ENCODE measurements at places on chromosomes 3 and 15.

- no peak for DNase-seq
Measured at GRCh38 chr15:46543626-46544025, 908.8 kb downstream of the SQOR start.

- no peak for DNase-seq
Measured at GRCh38 chr15:88006146-88006545, 250.4 kb downstream of the NTRK3 start.

DNA sequence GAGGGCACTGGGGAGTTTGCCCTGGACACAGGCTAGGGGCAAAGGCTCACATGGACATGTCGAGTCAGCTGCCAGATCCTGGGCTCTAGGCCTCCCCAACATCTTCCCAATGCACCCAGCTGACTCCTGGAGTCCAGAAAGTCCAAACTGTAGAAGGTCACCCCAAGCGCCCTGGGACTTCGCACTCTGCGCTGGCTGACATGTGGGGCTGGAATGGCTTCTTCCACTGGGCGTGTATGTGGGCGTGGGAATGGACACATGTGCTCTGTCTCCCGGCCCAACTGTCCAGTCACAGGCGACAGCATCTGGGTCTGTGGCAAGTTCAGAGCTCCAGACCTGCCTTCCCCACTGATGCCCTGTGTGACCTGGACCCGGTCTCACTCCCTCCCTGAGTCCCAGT lies 13.2 kb upstream of the FURIN start:
- no peak for DNase-seq

DNA sequence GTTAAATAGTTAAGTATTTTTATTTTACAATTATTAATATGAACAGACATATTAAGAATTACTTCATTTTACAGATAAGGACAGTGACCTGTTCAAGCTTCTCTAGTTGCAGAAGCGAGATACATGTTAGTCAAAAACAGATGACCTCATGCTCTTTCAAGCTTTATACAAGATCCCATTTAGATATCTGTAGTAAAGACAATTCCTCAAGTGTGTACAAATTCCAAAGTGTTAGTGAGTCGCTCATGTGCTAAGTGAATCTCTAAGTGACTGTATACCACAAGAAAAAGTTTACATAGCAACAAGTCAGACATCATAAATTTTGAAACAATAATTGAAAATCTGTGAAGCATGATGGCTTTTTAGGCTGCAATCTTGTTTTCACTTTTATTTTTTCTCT lies 293.8 kb downstream of the ROBO1 start:
- no peak for DNase-seq

DNA sequence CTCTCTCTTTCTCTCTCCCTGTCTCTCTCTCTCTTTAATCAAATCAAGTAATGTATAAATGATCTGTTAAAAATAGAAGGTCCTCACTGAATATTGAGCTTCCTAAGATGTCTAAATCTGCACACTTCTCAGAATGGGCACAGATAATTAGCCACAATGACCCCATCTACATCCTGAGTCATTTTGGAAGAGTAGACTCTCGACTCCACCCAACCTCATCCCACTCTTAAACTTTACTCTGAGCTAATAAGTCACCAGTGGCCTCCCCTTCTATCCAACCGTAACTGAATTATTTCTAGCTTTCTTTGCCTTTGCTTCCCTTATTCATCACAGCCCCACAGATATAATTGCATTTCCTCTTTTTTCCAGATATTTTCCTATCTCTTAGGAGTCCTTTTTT lies 326.5 kb upstream of the ZNF717 start:
- no peak for DNase-seq

GRCh38 chr3:31105438-31106077 lies 211.1 kb upstream of the GADL1 start:
- no peak for DNase-seq

- DNase-seq, result no peak
Measured at GRCh38 chr3:100761211-100761942, 52.1 kb downstream of the TFG start.

DNA sequence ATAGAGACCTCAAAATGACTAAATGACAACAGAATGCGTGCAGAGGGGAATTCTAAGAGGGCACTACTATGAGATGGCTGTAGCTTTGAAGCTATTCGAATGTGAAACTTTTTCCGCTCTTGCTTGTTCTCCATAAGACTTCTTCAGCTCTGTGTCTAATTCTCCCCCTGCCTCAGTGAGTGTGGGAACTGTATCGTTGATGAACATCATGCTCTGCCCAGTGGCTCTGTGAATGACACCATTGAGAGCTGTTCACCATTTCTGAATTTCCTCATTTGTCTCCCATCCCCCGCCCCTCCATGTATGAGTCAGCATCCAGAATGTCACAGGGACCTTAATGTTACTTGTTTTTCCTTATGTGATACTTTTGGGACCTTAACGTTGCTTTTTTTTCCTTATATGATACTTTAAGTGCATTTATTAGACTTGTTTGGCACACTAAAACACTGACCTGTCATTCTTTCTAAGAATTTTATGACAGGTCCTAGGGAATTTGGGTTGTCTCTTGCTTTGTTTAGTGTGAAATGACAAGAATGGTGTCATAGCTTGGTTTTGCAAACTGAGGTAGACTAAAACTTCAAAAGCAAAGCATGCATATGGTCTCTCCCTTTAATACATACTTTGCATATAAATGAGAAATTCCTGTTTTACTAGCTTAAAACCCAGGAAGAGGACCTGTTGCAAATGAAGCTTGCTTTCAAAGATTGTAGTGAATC lies 99.6 kb downstream of the FNDC3B start:
- no peak for DNase-seq

DNA sequence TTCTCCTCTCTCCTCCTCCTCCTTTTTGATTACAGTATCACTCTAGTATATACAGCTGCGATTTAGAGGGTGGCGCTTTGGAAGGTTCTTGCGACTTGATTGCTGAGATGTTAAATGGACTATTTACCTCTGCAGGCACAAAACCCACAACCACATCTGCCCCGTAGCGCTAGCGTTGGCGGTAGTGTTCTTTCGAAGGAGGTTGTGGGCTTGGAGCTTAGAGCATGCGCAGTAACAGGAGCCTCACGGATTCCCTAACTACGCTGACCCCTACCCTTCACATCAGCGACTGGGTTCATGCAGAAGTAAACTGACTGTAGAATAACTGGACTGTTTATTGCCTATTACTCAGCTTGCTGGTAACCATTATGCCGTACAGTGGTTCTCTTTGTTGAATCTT lies 58.0 kb downstream of the CGGBP1 start:
- no peak for DNase-seq

DNA sequence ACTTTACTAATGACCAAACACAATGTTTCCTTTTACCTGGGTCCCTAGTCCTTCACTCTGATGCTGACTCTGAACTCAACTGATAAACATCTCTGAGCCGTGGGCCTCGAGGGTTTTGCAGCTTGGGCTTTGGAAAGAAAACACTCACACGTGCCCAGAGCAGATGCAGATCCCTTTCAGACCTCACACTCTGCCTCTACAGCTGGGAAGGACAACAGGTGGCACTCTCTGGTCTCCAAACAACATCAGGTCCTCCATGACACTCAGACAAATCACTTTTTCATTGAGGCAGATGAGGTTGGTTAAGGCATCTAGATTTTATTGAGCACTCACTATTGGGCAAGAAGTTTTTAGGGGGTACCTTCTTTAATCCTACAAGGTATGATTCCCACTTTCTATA lies 64.7 kb upstream of the NTRK3 start:
- DNase-seq, result no peak

- DNase-seq, result no peak
Measured at GRCh38 chr15:73325191-73325861, 43.4 kb downstream of the HCN4 start.

DNA sequence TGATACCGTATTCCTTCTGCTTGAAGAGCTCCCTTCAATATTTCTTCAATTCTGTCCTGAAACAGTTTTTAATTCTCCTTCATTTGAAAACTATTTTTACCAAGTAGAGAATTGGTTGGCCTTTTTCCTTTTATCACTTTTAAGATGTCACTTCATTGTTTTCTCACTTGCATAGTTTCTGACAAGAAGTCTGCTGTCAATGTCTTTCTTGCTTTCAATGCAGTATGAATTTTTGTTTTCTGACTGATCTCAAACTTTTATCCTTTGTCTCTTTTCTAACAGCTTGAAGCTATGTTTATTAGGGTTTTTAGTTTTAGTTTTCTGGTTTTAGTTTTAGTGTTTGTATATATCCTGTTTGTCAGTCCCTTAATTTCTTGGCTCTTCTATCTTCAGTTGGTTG lies 364.8 kb upstream of the TPRG1 start:
- DNase-seq, result no peak

DNA sequence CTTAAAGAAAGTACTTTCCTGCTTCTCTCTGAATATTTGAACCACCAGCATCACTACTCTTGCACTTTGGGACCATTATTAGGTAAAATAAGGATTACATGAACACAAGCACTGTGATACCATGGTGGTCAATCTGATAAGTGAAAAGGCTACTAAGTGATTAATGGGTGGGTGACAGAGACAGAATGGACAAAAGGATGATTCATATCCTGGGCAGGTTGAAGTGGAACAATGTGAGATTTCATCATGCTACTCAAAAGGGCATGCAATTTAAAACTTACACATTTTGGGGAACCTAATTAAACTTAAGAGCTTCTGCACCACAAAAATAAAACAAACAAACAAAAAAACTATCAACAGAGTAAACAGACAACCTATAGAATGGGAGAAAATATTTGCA lies 172.0 kb upstream of the CD96 start:
- no peak for DNase-seq

DNA sequence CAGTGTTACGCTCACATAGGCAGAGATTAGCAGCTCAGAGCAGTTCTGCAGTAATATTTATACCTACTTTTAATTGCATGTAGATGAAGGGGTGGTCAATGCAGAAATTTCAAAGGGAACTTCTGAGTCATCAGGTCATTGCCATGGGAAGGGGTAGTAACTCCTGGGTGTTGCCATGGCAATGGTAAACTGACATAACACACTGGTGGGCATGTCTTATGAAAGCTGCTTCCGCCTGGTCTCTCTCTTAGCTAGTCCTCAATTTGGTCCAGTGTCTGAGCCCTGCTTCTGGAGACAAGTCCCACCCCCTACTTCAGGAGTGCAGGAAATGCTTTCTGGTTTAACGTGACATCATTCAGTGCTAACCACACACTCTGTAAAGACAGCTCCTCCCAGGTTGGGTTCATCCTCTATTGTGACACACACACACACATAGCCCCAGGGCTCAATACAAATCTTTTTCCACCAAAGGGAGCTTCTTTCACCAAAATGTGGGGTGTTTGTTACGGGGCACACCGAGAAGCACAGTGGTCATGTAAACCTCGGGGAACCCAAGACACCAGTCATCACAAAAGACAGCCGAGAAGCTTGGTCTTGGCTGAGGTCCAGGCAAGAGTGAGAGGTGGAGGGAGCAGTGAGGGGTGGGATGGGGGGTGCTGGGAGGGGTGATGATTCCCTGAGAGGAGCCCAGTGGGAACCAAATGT lies 74.5 kb downstream of the TLE3 start:
- peak; percentile 29 for DNase-seq

GRCh38 chr15:84616235-84616634 lies 15.4 kb downstream of the ZSCAN2 start:
- no peak for DNase-seq

Measured in stimulated activated CD8-positive, alpha-beta memory T cell treated with anti-CD3 and anti-CD28 coated beads, Interleukin-12 subunit alpha, Interleukin-12 subunit beta, amount 100 ng/mL, for 4 hours (primary cell).